Sciatic nerve (tissue), 2 donors: ENCODE measurements at places on chromosomes 5 and 9.

GRCh38 chr5:127804886-127805426 is 101.8 kb downstream of the CCDC192 start:
- no peak for DNase-seq

GRCh38 chr9:83280790-83281189 is 217.8 kb upstream of the RASEF start:
- no peak for DNase-seq

- DNase-seq, result no peak
Observed at GRCh38 chr5:7540736-7541485, 145.0 kb downstream of the ADCY2 start.

GRCh38 chr9:34493972-34494535 is 28.7 kb downstream of the ENHO start:
- peak; percentile 83 for DNase-seq

- DNase-seq, result peak; percentile 31
Observed at GRCh38 chr9:114005371-114006154, 72.5 kb downstream of the AMBP start.

- DNase-seq, result no peak
Observed at GRCh38 chr5:102627315-102627714, 127.8 kb upstream of the PAM start.

- DNase-seq, result no peak
Observed at GRCh38 chr5:155878991-155879575, 447.9 kb upstream of the SGCD start.

DNA sequence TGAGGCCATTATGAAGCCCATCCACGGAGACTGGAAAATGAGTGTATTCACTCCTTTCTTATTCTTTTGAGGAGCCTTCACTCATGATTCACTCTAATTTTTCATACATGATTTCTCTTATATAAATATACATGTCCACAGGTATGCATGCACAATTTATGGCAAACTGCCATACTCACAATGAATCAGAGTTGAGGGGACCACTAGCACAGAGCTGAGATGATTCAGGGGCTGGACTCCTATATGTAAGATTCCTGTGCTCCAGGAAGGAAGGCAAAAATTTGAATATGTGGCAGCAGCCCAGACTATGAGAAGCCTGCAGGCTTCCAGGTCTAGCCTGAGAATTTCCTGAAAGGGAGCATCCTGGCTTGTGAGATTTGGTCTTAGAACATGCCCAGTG is 484.6 kb downstream of the PRELID2 start:
- DNase-seq, result no peak

DNA sequence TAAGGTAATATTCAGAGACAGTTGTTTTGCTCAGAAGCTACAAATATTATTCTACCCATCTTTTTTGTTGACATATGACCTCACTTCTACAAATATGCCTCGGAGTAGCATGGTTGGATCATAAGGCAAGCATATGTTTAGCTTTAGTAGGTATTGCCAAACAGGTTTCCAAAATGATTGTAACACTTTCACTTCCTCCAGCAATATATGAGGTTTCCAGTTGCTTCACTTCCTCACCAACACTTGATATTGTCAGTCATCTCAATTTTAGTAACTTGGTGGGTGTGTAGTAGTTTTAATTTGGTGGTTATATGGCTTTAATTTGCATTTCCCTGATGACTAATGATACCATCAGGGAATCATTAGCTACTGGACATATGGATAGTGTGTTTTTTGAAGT is 46.7 kb downstream of the TNFSF8 start:
- no peak for DNase-seq

DNA sequence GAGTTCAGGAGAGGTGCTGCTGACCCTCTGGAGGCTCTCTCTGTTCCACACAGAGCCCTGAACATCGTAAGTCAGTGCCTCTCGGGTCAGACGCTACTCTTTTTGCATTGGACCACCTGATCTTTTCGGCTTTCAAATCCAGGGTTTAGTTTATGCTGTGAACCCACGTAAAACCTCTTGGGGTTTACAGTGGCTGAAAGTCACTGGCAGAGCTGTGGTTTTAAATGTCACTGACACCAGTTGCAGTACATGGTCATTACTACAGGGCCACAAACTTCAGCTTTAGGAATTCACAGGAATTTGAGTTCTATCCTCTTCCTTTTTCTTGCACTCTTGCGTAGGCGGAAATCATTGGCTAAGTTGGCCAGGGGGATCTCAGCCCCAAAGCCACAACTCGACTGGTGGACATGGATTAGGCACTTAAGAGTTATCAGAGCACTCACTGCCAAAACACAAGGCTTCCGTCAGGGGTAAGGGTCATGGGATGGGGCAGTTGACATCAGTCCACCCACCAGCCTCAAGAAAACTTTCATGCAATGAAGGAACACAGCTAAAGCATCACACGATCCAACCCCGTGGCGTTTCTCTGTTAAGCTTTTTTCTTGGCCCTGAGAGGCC is 76.9 kb downstream of the SFXN1 start:
- DNase-seq, result no peak

GRCh38 chr5:170183816-170184687 is 48.7 kb upstream of the C5orf58 start:
- DNase-seq, result peak; percentile 61

DNA sequence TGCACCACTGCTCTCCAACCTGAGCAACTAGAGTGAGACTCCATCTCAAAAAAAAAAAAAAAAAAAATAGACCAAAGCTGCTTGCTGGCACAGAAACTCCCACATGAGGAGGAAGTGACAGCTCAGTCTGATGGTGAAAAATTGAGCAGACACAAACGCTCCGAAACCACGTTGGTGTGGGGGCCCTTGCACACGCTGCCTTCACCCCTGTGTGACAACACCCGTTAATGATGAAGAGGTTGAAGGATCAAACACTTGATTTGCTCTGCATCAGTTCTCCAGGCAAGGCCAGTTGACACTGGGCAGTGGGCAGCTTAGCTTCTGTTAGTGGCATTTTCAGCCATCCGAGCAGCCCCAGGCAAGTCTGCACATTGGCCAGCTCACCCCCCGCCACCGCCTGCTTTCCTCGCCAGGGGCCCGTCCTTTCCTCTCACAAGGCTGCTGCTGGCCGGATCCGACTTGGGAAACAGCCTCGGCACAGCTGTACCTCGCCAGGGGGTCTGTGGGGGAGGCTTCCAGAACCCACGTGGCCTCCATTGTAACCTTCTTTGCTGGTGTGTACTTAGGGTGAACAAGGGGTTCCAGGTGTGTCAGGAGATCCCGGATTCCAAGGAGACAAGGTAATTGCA is 79.8 kb downstream of the COL27A1 start:
- DNase-seq, result no peak

- DNase-seq, result no peak
Observed at GRCh38 chr5:51181208-51181894, 201.9 kb upstream of the ISL1 start.

GRCh38 chr5:147321569-147321968 is 86.7 kb downstream of the STK32A start:
- no peak for DNase-seq
